ENCODE measurements at places on chromosomes 1 and 21. TPM values are rescaled to one million over a fixed set of nuclear protein-coding genes. Genes with fewer than 3 reads are reported as not detected.

DNA sequence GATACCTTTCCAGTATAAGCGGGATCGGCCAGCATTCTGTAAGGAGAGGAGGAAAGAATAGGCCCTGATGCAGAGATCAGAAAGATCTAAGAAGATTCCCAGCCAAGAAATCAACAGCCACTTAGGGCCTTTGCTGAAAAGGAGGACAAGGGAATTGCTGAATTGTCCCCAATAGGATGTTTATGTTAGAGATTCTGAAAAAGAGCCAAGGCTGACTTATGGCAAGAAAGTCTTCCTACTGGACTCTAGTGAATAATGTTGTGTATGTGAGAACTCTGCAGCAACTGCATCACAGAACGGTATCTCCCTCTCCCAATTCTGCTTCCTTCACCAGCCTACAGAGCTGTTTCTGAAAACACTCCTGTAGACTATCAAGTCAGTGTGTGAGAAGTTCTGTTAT, 298.0 kb upstream of the CXADR start:
- H3K36me3 ChIP-seq: no peaks in the 10 kb centered on the region
- peaks cover 2% of the 10 kb centered on the region for H3K4me1 ChIP-seq
- no peaks in the 10 kb centered on the region for H3K27me3 ChIP-seq
- H3K27ac ChIP-seq: no peak overlapping the region

DNA sequence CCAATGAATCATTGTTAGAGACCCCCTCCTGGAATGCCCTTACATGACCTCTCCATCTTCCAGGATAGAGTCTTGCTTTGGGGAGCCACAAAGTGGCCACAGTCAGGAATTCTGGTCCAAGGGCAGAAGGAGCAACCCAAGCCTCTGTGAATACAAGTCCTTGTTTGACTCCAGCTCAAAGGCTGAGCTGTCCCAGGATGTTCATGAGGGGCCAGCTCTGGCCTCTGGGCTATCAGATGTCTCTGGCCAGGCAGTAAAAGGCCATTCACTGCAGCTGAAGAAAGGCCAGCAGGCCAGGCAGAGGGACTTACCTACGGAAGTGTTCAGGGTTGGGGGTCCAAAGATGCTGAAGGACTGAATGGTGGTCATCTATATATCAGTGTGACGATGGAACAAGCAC, 98.3 kb upstream of the IPO9 start:
- DNase-seq: no peak
- no peak overlapping the region for H3K4me3 ChIP-seq
- H3K27ac ChIP-seq: no peak overlapping the region
- H3K27me3 ChIP-seq: no peaks in the 10 kb centered on the region
- no peaks in the 10 kb centered on the region for H3K36me3 ChIP-seq
- peaks cover 23% of the 10 kb centered on the region for H3K4me1 ChIP-seq

DNA sequence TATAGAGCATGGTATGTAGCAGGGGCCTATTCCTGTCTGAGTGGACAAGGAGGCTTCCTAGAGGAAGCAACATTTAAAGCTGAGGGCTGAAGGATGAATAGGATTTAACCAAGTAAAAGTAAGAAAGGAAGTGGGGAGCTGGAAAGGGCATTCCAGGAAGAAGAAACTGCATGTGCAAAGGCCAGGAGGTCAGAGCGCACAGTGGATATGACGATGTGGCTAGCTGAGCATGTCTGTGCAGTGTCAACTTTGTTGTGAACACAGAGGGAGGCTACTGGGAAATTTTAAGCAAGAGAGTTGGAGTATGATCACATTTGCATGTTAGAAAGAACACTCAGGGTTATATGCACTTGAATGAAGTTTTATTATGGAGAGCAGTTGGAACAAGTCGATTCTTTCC, 28.6 kb upstream of the JUN start:
- peak overlapping the region; percentile 4 for H3K27ac ChIP-seq
- H3K36me3 ChIP-seq: no peaks in the 10 kb centered on the region
- no peaks in the 10 kb centered on the region for H3K27me3 ChIP-seq
- DNase-seq: no peak
- peaks cover 45% of the 10 kb centered on the region for H3K4me1 ChIP-seq

DNA sequence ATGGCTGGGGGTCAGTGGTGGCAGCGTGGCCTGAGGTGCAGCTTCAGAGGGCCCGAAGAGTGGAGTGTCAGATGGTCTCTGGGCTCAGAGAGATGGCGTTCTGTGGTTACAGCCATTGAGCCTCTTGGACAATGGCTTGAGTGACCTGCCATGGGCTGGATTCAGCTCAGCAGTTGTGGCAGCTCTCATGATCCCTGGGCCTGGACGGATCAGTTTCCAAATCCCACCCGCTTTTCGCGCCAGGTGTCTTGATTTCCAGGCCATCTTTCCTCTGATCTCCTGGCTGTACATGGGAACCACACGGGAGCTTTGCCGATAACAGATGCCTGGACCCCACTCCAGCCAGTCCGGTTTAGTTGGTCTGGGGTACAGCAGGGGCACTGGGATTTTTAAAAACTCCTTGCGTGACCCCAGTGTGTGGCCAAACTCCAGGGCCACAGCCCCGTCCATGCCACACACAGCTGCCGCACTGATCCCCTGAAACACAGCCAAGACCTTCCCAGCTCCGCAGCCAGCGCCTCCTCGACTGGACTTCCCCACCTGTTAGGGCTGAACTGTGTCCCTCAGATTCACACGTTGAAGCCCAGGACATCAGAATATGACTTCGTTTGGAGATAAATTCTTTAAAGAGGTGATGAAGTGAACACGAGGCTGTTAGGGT, 67.9 kb downstream of the ATP5PO start:
- no peak overlapping the region for H3K27ac ChIP-seq
- no peaks in the 10 kb centered on the region for H3K27me3 ChIP-seq

- no peak overlapping the region for H3K4me3 ChIP-seq
- peaks cover 16% of the 10 kb centered on the region for H3K4me1 ChIP-seq
- DNase-seq: peak; percentile 48
- H3K36me3 ChIP-seq: no peaks in the 10 kb centered on the region
- peaks cover 53% of the 10 kb centered on the region for H3K27me3 ChIP-seq
- no peak overlapping the region for H3K27ac ChIP-seq
Measured at GRCh38 chr21:36504067-36505058, 24.4 kb upstream of the CLDN14 start.

DNA sequence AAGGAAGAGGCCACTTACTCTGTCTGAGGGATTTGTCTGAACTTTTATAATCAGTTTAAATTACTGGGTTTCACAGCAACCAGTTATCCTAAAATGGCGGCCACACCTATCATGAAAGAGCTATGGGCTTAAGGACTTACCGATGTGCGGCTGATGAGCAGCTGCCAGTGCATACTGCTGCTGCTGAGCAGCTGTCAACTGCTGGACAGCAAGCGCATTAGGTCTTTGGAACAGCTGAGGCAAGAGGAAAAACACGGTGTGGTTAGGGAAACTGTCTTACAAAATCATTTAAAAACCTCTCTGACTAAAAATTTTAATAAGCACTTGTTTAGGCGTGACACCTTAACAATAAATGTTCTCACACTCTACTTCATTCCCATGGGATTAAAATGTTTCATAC, 72.6 kb upstream of the SDC3 start:
- H3K4me1 ChIP-seq: peaks cover 54% of the 10 kb centered on the region
- H3K36me3 ChIP-seq: peaks cover 44% of the 10 kb centered on the region
- H3K27me3 ChIP-seq: no peaks in the 10 kb centered on the region
- no peak overlapping the region for H3K27ac ChIP-seq
- no peak for DNase-seq
- no peak overlapping the region for H3K4me3 ChIP-seq

DNA sequence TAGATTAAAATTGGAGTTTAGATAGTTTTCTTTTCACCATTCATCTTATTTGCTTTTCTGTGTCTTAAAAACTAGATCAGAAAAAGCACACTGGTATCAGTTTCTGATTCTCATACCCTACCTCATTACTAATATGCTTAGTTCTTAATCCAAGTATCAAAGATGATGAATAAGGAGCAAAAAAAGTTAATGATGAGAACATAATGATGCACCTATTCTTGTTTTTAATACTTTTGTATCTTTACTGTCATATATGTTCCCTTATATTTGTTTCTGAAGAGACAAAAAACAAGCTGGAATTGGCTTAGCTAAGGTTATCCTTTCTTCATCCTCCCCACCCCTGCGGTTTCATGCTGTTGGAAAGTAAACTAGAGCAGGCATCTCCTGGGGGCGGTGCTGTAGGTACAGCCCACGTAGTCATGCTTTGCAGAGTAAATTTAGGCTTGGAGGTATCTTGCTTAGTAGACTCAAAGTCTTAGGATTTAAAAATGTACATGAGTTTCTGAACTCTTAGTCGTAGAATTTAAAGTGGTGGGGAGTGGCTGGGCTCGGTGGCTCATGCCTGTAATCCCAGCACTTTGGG, 16.4 kb downstream of the CNIH4 start:
- peaks cover 44% of the 10 kb centered on the region for H3K36me3 ChIP-seq
- H3K27ac ChIP-seq: peak overlapping the region; percentile 56
- no peak overlapping the region for H3K4me3 ChIP-seq

- H3K4me1 ChIP-seq: peaks cover 71% of the 10 kb centered on the region
- no peaks in the 10 kb centered on the region for H3K36me3 ChIP-seq
- H3K4me3 ChIP-seq: peak overlapping the region; percentile 77
- peaks cover 38% of the 10 kb centered on the region for H3K27me3 ChIP-seq
- H3K27ac ChIP-seq: no peak overlapping the region
Measured at GRCh38 chr1:26996024-26996423, 2.5 kb downstream of the TRNP1 start.

- no peaks in the 10 kb centered on the region for H3K4me1 ChIP-seq
- H3K27me3 ChIP-seq: peaks cover 67% of the 10 kb centered on the region
- H3K4me3 ChIP-seq: no peak overlapping the region
- no peaks in the 10 kb centered on the region for H3K36me3 ChIP-seq
- no peak for DNase-seq
Measured at GRCh38 chr1:111842411-111842810, 86.7 kb downstream of the DDX20 start.

DNA sequence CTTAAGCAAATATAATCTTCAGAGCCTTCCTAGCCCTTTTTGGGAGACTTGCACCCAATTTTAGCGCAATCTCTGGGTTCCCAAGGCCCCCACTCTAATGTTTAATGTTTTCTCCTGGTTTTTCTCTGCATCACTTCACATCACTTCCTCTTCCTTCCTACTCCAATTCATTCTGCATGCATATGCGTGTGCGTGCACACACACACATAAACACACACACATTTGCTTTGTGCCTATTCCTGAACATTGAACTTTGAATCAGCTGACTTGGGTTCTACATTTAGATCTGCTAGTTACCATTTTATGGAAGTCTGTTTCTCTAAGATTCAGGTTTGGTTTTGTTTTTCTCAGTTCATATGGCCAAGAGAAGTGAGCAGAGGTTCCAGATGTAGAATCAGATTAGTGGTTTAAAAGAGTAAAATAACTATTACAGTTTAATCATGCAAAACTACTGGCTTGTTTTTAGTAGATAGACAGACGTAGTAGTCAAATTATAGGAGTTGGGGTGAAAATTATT, 7.4 kb upstream of the EDEM3 start:
- no peak overlapping the region for H3K27ac ChIP-seq
- peaks cover 5% of the 10 kb centered on the region for H3K27me3 ChIP-seq

GRCh38 chr1:183989078-183989577, 48.4 kb downstream of the COLGALT2 start:
- no peaks in the 10 kb centered on the region for H3K36me3 ChIP-seq
- H3K27me3 ChIP-seq: no peaks in the 10 kb centered on the region
- no peak overlapping the region for H3K4me3 ChIP-seq

DNA sequence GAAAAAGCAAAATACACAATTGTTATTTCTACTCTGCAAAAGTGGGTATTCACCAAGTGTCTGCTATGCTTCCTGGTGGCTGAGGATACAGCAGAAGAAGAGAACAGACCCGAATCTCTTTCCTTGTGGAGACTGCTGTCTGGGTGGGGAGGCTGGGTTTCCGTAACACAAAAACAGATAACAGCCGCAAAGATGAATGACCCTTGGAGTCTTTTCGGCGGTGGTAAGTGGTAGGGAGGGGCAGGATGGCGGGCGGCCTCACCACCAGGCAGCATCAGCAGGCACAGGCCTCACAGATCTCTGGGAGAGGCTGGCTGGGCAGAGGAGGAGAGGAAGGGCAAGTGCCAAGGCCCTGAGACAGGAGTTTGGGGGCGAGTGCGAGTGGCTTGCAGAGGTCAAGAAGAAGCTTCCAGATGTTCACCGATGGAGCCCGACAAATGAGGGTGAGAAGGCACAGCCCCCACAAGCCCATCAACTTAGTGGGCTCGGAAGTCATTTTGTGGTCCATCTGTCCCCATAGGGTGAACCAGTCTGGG, 164.2 kb downstream of the RHOU start:
- H3K4me1 ChIP-seq: peaks cover 61% of the 10 kb centered on the region
- peak overlapping the region; percentile 94 for H3K27ac ChIP-seq
- H3K27me3 ChIP-seq: no peaks in the 10 kb centered on the region
- H3K36me3 ChIP-seq: no peaks in the 10 kb centered on the region
- no peak overlapping the region for H3K4me3 ChIP-seq

The NLRP3 gene
- 0.22 TPM for total RNA-seq

The FMO1 gene
- not detected for total RNA-seq

The SLAMF7 gene
- not detected for total RNA-seq

The ZBTB18 gene
- total RNA-seq: 43.8 TPM
